ENCODE measurements at places on chromosomes 2 and 18.

GRCh38 chr2:82098617-82099016, 1794.1 kb upstream of the LRRTM1 start:
- DNase-seq = no peak

GRCh38 chr18:50694147-50694546, 125.7 kb downstream of the MRO start:
- no peak for DNase-seq

GRCh38 chr2:193556766-193557470, 1362.2 kb upstream of the TMEFF2 start:
- DNase-seq = no peak

GRCh38 chr18:35619464-35619863, 37.9 kb downstream of the GALNT1 start:
- no peak for DNase-seq

DNA sequence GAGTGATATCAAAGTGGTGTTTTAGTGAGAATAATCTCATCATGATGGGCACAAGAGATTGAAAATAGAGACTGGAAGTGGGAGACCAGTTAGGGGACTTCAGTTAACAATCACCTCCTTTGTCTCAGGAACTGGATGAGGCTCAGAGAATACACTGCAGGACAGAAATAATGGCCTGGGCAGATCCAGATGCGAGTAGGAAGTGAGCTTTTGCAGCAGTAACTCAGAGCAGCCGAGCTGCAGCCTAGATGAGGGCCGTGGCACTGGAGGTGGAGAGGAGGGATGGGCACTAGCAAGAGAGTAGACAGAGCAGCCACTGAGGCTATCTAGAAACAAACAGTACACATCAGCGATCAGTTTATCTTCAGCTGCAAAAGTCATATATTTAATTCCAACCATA, 48.6 kb downstream of the CYB5A start:
- DNase-seq = no peak

DNA sequence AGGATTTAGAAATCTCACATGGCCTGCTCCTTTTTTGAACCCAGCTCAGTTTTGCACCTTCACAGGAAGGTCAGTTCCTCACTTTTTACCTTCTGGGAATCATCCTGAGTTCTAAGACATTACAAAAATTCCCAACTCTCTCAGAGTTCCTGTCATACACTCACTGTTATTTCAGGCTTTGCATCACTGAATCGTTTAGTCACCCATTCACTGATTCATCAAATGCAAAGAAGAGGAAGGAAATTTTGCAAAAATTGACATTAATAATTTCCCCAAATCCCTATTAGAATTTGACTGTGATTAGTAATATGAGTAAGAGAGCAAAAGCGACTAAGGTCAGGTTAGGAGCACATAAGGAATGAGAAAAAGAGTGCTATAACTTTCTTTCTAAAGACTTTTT, 197.5 kb downstream of the PDE1A start:
- no peak for DNase-seq

DNA sequence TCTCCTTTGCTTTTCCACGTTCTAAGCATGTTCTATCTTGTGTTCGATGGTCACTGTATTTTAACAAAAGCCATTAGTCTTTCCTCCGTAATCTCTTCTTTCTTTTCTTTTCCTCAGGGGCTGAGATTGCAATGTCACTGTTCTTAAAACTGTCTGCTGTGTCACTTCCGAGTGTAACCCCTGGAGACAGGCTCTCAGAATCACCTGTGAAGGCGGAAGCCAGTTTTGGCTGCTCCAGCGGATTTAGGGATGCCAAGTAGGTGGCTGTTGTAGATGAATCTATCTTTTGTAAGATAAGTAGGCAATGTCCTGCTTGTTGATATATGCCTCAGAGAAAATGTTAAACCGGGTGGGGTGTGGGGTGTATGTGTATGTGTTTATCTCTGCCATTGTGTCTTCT, 94.7 kb upstream of the L3MBTL4 start:
- DNase-seq = no peak

GRCh38 chr2:64454386-64455332, 697 bp downstream of the LGALSL start:
- no peak for DNase-seq

- DNase-seq = no peak
These were observed 821.1 kb downstream of the TRIB2 start for GRCh38 chr2:13537771-13538349.

- no peak for DNase-seq
These were observed 175.7 kb upstream of the TANK start for GRCh38 chr2:160984426-160985077.

DNA sequence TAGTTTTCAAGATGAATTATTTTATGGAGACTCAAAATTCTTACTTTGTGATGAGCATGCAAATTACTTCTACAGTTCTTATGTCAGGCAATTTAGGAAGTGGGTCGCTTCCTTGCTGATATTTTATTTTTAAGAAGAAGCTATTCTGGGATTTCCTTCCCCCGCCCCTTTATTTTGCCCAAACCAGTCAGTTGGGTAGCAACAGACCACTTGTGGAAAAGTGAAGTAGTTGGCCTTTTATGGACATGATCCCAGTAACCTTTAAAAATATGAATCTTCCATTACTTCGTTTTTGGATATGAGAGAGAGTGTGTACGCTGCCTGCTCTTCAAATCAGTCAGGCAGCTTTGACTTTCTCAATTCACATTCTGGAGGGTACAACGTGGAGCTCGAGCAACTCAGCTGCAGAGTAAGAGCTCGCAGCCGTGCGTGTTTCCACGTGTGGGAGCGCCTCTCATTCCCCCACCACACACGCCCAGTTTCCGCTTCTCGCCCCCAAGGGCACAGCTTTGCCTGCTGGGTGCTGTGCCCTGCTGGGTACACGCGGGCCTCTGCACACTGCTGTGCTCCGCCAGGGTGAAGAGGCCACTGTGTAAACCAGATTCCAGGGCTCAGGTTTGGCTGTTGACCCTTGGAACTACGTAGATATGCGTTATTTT, 92.6 kb downstream of the ITGB1BP1 start:
- DNase-seq = no peak

DNA sequence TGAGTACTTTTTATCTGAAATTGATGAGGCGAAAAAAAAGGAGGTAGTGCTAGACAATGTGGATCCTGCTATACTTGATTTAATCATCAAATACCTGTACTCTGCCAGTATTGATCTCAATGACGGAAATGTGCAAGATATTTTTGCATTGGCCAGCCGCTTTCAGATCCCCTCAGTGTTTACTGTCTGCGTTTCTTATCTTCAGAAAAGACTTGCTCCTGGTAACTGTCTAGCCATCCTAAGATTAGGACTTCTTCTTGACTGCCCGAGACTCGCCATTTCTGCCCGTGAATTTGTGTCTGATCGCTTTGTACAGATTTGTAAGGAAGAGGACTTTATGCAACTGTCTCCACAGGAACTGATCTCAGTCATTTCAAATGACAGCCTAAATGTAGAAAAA, 453 bp downstream of the KLHL41 start:
- no peak for DNase-seq

DNA sequence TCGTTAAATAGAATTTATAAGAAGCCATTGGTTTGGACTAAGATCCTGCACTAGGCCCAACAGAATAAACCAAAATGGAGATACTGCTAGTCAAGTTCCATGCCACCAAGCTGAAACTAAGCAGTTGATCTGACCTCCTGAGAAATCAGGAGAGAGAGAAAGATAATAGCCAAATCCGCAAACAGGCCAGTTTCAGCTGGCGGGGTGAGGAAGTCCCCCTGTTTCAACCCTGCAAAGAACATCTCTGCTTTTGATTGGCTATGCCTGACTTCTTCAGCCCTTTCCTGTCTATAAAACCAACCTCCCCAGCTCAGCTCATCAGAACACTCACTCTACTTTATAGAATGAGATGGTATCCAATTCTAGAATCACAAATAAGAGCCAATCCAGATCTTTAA, 543.3 kb upstream of the ID2 start:
- DNase-seq = no peak

GRCh38 chr18:25825056-25825455, 265.4 kb downstream of the SS18 start:
- DNase-seq = no peak

DNA sequence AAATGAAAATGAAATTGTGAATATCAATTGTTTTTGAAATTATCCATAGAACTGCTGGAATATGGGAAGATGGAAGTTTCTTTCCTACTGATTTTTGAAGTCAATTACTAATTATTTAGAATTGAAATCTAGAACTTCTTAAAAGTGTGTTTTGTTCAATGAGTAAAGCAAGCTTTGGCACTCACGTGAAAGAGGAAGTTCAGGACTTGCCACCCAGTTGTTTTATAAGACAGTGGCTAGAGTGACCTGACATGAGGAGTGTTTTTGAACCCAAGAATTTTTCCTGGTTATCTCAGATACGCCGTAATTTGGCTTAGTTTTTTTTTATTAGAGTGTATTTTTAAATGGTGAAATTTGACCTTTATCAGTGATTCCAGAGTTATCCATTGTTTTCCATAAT, 3.5 kb downstream of the MXD1 start:
- no peak for DNase-seq

GRCh38 chr2:124480958-124481357, 455.9 kb downstream of the CNTNAP5 start:
- DNase-seq = no peak

DNA sequence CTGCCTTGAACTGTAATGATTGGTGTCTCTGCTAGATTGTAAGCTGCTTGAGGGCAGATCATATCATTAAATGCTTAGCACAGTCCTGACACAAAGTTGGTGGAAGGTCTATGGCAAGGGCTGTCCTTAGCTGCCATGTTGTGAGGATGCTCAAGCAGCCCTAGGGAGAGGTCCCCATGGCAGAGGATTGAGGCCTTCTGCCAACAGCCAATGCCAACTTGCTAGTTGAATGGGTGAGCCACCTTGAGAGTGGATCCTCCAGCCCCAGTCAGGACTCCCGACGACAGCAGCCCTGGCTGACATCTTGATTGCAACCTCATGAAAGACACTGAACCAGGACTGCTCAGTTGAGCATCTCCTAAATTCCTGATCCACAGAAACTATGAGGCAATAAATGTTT, 115.3 kb upstream of the SMAD2 start:
- DNase-seq = no peak

- no peak for DNase-seq
These were observed 17.2 kb downstream of the EEF1B2 start for GRCh38 chr2:206176901-206177300.

DNA sequence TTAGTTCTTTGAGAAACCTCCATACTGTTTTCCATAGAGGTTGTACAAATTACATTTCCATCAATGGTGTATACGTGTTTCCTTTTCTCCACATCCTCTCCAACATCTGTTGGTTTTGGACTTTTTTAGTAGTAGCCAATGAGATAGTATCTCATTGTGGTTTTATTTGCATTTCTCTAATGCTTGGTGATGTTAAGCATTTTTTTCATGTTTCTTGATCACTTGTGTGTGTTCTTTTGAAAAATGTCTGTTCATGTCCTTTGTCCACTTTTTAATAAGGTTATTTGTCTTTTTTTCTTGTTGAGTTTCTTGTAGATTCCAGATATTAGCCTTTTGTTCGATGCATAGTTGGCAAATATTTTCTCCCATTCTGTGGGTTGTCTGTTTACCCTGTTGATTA, 392.3 kb upstream of the ZEB2 start:
- DNase-seq = no peak

DNA sequence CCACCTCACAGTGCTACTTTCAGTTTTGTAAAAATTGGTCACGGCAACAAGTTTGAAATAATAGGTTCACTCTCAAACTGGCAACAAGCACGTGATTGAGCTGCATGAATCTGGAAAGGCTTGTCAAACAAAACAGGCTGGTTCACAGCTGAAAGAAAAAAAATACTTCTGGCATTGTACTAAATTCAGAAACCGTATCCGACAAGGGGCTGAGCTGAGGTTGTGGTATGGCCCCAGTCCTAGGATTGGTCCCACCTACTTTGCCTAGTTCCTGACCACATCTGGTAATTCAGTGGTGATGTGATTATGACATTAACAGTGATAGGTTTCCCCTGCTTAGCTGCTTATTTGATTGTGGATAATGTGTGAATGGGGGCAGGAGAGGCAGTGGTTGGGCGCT, 326.5 kb upstream of the THUMPD2 start:
- DNase-seq = no peak

DNA sequence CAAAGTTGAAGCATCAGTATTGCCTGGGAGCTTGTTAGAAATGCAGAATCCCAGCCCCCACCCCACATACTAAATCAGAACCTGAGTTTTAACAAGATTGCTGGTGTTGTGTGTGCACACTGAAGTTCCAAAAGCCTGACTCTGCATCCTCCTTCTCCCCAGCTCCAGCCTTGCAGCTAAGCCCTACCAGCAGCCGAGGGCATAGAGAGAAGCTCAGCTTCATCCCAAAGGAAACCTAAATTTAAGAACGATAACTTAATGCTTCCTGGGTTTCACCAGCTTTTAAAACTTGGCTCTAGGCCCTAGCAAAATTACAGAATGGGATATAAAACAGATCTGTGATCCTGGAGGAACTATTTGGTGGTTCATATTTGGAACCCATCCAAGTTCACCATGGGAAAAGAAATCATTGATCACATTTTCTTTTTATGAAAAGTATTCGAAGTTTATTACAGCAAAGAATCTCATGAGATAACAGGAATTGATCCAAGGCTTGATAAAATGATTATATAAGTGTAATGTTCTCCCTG, 11.1 kb downstream of the SMYD1 start:
- DNase-seq = no peak

DNA sequence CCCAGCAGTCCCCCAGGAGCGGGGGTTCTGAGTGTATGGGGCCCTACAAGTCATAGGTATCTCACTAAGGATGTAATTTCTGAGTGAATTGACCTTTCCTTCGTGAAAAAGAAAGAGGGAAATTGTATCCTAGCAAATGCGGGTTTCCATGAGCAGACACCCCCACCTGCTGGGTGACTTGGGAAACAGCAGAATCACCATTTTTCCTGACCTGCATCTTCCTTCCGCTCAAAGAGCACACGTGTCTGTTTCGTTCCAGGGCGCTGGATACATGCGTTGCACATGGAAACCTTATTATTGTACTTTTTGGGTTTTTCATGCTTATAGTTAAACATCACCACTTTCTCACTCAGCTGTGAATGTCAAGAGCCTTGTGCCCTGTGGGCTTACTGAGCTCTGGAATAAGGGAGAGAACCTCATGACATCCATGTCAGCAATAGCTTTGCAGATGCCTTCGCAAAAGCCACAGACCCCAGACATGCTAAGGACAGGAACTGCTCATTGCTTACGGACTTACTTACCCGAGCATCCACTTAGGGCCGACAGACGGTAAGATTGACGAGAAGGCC, 132.8 kb downstream of the TPO start:
- no peak for DNase-seq

DNA sequence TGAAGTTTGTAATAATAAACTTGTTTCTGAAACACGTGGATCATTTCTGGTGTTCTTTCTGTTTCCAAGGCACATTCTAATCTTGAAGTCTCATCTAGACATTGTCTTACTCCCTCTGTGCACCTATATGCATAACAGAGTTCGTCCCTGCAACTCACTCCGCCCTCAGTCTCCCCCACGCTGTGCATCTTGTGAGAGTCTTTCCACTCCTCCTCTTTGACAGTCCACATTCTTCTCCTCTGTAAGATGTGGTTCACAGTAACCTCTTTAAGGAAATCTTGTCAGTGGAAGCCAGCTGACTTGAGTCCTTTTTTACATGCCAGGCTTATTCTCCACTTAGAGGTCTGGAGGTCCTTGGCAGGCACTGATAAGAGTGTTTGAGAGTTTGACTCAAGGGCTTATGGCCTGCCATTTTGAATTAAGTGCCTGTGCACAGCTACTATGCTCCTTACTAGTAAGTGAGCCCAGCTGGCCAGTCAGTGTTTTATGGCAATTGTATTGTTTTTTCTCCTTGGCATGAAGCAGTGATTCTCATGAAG, 108.9 kb upstream of the IL1R2 start:
- DNase-seq = no peak
